ENCODE measurements at places on chromosomes 2 and 18.

- no peak for DNase-seq
Measured at GRCh38 chr2:104733226-104733943, 120.5 kb upstream of the POU3F3 start.

GRCh38 chr2:196448407-196449079 lies 191.0 kb upstream of the CCDC150 start:
- DNase-seq = no peak

GRCh38 chr2:11154016-11154922 lies 998 bp upstream of the SLC66A3 start:
- DNase-seq = no peak

DNA sequence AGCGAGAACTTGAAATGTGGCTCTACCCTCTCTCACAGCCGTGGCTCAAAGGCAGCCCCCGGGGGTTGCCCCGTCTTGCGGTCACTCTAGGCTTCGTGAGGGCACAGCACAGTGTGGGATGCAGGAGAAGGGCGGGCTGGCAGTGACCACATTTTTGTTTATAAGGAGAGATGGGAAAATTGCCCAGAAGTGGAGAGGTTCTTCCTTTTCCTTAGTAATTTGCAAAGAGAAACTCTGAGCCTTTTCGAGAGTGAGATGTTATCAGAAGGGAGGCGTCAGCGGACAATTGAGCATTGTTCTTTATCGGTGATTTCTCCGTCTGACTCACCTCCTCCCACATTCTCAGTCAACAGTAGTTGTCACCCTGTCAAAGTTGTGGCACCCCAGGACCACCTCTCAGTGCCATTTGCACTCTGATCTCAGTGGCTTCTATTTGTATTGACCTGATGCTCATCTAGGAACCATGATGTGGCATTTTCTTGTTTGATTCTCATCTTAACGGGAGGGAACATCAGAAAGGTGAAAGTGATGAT lies 89.6 kb downstream of the ACAA2 start:
- no peak for DNase-seq

GRCh38 chr2:33144243-33144642 lies 197.5 kb downstream of the LTBP1 start:
- DNase-seq = no peak

DNA sequence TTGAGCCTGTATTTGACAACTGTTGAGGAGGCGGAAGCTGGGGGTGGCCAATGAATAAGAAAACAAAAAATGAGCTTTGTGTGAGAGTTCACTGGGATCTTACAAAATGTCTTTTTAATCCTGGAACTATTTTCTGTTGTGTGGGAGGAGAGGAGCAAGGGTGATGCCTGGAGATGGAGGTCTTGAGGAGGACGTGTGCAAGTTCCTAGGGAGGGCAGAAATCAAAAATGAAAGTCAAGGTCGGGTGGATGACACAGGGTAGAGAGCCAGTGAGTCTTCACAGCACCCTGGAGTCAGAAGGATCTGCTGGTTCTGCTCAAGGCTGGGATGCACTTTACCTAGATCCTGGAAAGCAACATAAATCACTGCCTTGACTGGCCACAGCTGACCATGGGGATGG lies 180.3 kb upstream of the PKDCC start:
- DNase-seq = no peak

DNA sequence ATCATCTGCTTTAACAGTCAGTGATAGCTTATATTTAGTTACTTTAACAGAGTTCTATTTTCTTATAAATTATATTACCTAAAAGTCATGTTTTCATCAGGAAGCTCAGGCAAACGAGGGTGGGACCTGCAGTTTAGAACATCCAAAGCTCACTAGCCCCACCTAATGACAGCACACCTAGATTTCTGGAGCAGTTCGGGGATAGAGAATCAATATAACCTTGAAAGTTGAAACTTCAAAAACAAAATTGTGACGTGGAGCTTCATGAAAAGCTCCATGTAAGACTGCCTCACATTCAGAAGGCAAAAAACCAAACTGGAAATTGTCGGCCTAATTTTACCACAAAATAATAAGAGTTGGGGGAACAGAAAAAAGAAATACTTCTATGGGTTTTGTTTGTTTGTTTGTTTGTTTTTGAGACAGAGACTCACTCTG lies 185.9 kb upstream of the CCDC150 start:
- no peak for DNase-seq

DNA sequence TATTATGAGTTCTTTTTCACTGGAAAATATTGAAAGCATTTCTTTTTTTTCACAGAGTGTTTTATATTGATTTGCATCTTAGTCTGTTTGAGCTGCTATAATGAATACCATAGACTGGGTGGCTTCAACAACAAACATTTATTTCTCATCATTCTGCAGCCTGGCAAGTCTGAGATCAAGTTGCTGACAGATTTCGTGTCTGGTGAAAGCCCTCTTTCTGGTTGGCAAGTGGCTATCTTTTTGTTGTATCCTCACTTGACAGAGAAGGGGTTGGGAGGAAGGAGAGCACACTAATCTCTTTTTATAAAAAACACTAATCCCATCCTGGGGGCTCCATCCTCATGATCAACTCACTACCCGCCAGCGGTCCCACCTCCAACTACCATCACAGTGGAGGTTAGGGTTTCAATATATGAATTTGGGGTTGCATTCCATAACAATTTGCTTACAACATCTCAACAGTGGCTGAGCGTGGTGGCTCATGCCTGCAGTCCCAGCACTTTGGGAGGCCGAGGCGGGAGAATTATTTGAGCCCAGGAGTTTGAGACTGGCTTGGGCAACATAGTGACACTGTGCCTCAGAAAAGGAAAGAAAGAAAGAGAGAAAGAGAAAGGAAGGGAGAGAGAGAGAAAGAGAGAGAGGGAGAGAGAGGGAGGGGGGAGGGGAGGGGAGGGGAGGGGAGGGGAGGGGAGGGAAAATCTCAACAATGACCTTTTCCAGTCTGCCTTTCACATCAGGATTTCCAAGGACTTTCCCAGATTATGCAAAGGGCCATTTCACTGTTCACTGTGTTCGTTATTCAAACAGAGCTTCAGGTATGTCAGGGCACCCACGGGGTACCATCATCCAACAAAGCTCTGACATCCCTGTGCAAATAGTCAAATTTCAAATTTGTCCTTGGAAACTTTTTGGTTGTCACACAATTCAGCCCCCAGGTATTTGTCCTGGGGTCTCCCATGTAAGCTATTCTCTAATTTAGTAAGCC lies 111.1 kb downstream of the AP1S3 start:
- DNase-seq = no peak

DNA sequence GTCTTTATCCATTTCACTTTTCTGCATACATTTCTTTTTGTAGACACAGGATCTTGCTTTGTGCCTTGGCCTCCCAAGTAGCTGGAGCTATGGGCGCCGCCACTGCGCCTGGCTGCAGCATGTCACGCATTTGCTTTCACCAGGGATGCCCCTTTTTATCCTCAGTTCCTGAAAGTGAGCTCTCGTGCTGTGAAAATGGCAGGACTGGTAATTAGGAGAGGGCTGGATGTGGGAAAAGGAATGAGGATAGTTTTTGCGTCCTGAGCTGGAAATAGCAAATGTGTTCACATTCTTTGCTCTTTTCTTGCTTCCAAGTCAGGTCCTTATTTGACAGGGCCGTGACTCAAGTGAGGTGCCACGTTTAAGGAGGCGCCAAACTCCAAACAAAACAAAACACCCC lies 104.6 kb downstream of the LDLRAD4 start:
- DNase-seq = no peak

- no peak for DNase-seq
Measured at GRCh38 chr18:59536166-59536565, 161.1 kb downstream of the CCBE1 start.

- DNase-seq = no peak
Measured at GRCh38 chr2:145207884-145208283, 688.0 kb upstream of the ZEB2 start.

DNA sequence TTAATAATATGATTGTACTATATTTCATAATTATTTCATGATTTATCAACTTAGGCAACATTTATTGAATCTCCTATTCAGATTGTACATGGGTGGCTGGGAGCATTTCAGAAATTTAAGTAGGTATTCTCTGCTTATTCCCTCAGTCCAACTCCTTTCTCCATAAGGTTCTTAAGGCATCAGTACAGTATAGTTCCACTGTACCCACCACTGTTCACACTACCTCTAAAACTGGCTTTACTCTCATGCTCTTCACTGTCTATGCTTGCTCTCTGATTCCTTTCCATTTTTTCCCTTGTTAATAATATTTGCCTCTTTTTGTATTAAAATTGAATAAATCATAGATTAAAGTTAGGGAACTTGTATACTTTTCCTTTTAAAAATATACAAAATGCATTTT lies 89.8 kb downstream of the EHBP1 start:
- no peak for DNase-seq
